ENCODE measurements at places on chromosomes 3 and 15.

DNA sequence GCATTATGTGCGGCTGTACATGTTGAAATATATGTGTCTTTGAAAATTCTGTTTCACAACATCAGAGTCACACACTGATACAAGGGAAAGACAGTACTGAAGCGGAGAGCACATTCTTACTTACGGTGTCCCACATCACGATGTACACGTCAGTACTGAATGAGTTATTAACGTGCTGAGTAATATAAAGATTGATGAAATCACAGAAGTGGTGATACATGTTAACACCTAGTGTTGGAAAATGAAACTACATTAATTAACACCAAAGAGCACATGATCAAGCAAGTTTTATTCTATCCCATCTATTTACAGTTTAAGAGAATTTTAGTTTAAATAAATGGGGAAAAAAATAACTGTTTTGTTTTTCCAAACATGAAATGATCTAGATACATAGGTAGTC lies 15.6 kb downstream of the EOGT start:
- no peak for DNase-seq

DNA sequence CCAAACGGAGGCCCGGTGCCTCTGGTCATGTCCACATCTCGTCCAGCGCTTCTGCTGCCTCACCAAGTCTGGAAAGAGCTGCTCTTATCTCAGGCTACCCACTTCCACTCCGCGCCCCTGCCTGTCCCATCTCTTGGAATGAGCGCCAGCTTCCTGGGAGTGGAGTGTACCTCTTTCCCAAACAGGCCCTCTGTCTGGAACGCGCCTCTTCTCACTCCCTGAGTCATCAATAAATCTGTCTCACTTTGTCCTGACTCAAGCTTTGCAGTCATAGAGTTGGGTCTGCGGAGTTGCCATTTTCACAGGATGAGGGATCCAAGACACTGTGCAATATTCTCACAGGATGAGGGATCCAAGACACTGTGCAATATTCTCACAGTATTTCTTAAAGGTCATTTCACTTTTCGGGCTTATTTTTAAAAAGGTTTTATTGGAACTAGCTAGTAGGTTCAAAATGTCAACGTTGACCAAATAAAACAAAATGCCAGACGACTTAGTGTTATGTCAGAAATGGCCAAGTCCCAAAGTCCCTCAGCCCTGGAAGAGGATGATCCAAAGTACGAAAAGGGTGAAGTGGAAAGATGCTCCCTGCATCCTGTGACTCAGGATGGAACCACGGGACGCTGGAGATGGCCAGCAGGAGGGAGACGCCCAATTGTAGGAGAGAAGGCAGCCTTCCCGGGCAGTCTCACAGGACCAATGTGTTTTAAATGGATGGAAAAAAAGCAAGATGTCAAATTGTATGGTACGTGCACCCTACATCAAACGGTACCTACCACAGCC lies 81.1 kb downstream of the CHSY1 start:
- DNase-seq, result no peak

DNA sequence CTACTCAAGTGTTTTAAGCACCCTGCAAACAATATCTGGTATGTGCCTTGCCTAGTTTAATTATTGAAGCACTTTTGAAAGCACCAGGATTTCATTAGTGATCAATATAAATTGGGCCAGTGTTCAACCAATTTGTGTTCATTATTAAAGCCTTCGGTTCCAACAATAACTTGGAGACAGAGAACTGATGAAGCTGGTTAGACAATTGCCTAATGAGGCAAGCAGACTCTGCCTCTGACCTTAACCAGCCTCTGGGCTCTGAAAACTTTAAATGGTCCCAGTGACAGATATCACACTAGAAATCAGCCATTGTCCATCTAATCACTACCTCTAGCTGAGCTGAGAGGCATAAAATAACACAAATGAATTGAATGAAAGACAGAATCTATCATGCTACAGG lies 139.9 kb upstream of the CNTN6 start:
- DNase-seq, result no peak

DNA sequence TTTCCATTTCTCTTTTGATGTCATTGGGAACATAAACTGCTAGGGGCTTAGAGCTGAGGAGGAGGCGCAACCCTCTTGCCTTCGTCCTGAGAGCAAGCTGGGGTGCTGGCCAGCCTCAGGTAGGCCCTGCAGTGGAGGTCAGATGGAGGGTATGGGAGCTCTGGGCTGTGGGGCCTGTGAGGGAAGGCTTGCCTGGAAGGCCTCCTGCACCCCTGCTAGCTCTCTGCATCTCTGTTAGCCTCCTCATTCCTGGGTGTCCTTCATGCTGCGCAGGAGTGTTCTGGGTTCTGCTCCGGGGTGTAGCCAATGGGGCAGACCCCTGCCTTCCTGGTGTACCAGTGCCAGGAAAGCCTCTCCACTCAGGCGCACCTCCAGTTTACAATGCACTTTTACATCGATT lies 11.8 kb downstream of the GP5 start:
- DNase-seq, result no peak

- DNase-seq, result no peak
Observed at GRCh38 chr15:79593119-79593869, 161.2 kb downstream of the MINAR1 start.

All from stimulated activated CD4-positive, alpha-beta T cell treated with anti-CD3 and anti-CD28 coated beads, Interleukin-12 subunit alpha, Interleukin-12 subunit beta, amount 100 ng/mL, for 24 hours (primary cell).